NB4 (cell line): ENCODE measurements at places on chromosomes 2 and 18.
A peak's percentile ranks its signal among the peaks of the same experiment; 100 is the strongest.

GRCh38 chr2:65661980-65662653 lies 229.7 kb upstream of the SPRED2 start:
- DNase-seq: peak; percentile 95

DNA sequence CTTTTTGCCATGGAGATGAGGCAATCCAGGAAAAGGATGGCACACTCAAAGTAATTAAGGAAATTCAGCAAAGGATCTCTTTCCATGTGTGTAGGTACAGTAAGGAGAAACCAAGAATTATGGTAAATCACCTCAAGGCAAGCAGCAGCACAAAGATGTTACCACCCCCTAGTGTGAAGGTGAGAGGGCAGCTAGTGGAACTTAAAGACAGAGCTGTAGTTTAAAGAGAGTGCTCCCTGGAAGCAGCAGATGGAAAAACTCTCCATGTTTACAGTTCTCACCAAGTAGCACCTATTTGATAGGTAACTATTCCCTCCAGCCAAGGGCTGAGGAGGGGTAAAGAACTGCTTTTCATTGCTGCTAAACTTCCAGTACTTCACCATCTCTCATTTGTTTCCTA lies 860.4 kb upstream of the CRIM1 start:
- DNase-seq: no peak

GRCh38 chr2:134292514-134292913 lies 38.6 kb downstream of the MGAT5 start:
- DNase-seq: no peak

GRCh38 chr2:238615187-238615586 lies 188.5 kb downstream of the ASB1 start:
- no peak for DNase-seq

DNA sequence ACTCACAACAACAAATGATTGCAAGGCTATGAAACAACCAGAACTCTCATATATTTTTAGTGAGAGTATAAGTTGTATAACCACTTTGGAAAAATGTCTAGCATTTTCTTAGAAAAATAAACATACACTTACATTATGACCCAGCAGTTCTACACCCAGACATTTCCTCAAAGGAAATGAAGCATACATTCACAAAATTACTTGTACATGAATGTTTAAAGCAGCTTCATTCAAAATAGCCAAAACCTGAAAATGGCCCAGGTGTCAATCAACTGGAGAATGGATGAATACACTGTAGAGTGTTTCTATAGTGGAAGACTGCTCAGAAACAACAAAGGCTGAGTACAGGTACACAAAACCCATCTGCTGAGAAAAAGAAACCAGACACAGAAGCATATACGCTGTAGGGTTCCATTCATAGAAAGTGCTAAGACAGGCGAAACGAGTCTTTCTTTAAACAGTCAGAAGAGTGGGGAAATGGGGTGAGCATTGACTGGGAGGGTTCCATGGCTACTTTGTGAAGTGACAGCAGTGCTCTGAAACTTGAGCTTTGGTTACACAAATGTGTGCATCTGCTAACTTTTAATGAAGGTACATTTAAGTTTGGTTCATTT lies 799.0 kb downstream of the DCDC2C start:
- DNase-seq: no peak

DNA sequence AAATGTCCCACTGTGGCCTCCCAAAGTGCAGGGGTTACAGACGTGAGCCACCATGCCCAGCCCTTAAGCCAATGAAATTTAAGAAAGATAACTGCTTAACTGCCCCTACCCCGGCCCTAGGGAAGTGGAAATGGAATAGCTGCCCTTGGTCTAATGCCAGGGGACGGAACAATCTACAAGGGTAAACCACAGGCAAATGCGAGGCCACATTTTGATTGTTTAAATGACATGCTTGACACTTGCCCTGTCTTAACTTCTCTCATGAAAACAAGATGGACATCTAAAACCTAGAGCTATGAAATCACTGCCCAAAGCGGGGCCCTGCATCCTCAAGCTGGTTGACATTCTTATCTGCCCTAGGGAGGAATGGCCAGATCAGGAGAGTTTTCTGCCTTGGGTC lies 5.5 kb upstream of the ITSN2 start:
- DNase-seq: no peak

- DNase-seq: no peak
Measured at GRCh38 chr18:8813611-8814010, 108.3 kb downstream of the MTCL1 start.

- no peak for DNase-seq
Measured at GRCh38 chr2:56444339-56444738, 260.5 kb downstream of the CCDC85A start.

DNA sequence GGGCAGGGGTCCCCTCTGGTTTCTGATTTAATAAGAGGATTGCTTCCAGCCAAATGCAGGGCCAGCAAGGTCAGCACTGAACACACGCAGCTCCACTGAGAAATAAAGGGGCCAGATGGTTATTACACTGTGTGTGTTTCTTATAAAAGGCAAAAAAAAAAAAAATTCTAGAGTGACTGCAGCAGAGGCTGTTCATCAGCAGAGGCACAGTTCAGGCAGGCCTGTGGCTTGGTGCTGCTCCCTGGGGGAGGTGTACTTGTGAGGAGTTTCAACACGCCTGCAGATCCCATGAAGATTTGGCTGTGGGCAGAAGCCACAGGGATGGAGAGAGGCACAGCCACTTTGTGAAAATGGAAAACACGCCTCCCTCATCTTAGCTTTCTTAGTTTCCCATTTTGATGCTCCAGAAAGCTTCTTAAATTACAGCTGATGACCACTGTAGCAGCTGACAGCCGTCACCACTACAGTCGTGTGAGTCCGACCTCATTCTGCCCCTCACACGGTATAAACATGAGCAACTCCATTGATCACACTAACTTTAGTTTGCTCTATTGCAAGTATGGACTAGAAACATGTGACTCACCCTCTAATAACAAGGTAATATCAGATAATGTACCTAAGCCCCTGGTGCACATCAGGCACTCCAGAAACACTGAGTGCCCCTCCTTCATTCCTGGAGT lies 726.5 kb upstream of the RAB6C start:
- peak; percentile 6 for DNase-seq

DNA sequence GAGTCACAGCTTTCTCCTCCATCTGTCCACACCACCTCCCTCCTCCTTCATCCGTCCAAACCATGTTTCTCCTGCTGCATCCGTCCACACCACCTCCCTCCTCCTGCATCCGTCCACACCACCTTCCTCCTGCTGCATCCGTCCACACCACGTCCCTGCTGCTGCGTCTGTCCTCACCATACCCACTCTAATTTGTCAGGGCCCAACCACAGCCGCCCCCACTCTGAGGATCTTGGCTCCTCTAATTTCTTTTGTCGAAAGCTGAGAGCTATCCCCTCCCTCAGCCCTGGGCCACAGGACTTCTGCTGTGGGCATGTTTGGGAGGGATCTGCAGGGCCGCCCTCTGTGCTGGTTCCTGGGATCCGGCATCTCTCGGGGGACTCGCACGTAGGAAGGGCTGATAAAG lies 67.4 kb downstream of the TPO start:
- no peak for DNase-seq

GRCh38 chr18:23391156-23391555 lies 61.9 kb upstream of the RIOK3 start:
- no peak for DNase-seq

GRCh38 chr2:104825124-104825865 lies 28.6 kb upstream of the POU3F3 start:
- no peak for DNase-seq

GRCh38 chr18:49109565-49110251 lies 158.9 kb upstream of the SMAD7 start:
- no peak for DNase-seq

DNA sequence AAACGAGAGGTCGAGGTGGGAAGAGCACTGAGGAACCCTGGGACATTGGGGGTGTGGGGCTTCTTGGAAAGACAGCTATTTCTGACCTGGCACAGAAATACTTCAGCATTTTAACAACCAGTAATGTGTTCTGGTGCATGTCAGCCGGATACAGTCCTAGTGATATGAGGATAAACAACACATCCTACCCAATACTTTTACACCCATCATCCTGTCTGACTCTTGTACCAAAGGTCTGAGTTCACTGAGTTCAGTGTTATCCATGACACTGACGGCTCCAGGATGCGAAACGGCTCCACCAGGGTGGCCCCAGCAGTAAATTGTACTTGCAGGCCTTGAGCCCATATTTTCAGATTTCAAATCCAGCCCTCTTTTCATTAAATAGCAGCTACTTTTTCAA lies 65.9 kb upstream of the SH3BP4 start:
- DNase-seq: no peak

GRCh38 chr2:12502759-12503158 lies 214.0 kb upstream of the TRIB2 start:
- DNase-seq: peak; percentile 74

- no peak for DNase-seq
Measured at GRCh38 chr18:9992300-9992972, 78.6 kb downstream of the VAPA start.

DNA sequence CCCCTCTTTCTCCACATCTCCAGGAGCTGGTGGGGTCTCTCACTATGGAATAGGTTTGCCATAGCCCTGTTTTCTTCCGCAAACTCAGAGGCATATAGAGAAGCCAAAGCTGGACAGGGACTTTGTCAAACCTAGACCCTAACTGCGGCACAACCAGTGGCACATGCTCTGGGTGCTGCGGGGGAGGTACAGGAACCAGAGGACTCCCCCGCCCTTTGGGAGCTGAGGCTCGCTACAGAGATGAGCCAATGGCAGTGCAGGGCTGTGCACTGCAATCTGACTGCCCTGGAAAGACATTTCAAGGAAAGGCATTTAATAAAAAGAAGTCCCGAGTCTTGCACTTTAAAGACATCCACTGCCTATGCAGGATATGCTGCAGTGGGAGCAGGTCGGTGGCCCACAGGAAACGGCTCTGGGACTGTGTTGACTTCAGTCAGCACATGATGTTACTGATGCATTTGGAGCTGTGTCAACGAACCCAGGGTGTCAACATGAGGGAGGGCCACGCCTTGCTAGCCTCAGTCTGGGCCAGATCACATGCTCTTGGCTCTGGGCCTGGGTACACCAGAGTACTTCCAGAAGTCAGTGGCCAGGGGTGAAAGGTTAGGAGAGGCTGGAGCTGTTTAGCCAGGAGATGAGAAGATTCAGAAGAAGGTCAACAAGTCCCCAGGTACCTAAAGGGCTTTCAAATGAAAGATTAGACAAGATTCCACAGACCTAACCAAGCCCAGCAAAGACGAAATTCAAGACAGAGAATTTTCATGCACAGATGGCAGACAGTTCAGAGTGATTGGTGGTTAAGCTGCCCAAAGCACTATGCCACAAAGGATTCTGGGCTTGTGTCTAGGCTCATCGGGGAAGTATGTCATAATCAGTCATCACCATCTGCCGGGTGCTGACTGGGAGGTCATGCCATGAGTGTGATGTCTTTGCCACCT lies 8.2 kb downstream of the SLC35F6 start:
- peak; percentile 88 for DNase-seq

DNA sequence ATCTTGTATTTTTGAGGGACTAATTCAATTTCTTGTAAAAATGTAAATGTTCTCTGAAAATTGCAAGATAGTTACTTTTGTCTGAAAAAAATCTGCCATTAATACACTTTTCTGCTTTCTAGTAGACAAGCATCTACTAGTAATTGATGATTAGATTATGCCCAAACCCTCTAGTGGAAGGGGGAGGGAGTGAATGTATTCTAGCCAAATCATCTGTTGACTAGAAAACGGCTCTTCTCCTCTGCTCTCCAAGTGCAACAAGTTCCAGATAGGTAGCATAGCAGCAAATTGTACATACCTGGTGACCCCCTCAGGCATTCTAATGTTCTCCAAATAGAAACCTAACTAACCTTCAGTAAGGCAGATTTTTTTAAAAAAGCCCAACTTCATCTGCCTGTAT lies 58.6 kb downstream of the RELCH start:
- no peak for DNase-seq

GRCh38 chr2:18560797-18561085 lies 288 bp upstream of the RDH14 start:
- DNase-seq: no peak

DNA sequence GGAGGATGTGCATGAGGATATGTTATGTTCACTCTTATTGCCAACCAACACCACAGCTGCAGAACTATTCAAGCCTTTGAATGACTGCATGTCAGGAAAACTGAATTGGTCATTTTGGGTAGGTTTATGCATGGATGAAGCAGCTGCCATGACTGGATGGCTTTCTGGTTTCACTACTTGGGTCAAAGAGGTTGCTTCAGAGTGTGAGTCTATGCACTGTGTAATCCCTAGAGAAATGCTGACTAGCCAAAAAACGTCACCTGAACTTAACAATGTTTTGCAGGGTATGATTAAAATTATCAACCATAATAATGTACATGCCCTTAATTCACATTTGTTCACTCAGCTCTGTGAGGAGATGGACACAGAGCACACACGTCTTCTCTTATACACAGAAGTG lies 206.7 kb upstream of the RBBP8 start:
- no peak for DNase-seq

DNA sequence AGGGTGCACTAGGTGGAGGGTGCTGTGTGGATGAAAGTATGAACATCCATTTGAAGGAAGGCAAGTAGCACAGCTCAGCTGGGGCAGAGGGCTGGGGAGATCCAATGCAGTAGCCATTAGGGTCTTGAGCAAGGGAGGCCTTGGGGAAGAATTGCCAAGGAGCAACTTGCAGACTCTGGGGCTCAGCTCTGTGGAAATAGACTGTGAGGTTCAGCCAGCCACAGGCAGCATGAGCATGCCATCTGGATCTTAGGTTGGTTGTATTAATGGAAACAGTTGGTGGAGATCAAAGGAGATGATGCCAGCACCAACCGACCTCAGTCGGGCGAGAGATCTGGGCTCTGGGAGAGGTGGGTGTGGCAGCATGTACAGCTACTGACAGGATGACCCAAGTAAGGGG lies 5.6 kb downstream of the ZAP70 start:
- DNase-seq: peak; percentile 61

DNA sequence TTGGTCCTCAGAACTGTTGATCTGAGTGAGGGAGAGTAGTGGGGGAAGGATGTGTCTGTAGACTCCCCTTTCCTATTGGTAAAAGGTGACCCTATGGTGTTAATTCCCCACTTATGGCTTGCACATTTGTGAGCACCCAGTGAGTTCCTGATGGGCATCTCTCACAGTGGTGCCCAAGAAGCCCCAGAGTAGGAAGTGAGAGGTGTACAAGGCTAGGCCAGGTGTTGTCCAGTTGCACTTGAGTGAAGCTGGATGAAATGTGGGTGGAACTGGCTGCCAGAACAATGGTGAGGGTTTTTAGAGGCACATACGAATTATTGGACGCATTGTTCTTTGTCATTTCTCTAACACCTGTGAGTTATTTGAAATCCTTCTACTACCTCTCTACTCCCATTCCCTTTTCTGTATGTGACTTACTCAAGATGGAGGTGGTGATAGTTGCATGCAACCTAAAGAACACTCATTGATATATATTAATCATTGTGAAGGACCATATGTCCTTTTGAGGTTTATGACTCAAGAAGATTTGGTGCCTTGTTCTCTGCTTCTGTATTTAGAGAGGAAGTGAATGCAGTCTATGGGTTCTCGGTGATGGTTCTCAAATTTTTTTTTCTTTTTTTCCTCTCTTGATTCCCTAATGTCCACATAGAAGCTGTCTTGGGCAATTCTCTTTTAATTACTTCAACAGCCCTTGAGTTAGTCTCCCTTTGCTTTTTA lies 162.7 kb downstream of the FSHR start:
- DNase-seq: no peak

GRCh38 chr2:229575569-229576315 lies 138.6 kb downstream of the DNER start:
- no peak for DNase-seq
